ENCODE measurements at places on chromosomes 3 and 15.
A peak's percentile ranks its signal among the peaks of the same experiment; 100 is the strongest.

- DNase-seq = no peak
Measured at GRCh38 chr3:23928524-23928923, 11.6 kb downstream of the RPL15 start.

DNA sequence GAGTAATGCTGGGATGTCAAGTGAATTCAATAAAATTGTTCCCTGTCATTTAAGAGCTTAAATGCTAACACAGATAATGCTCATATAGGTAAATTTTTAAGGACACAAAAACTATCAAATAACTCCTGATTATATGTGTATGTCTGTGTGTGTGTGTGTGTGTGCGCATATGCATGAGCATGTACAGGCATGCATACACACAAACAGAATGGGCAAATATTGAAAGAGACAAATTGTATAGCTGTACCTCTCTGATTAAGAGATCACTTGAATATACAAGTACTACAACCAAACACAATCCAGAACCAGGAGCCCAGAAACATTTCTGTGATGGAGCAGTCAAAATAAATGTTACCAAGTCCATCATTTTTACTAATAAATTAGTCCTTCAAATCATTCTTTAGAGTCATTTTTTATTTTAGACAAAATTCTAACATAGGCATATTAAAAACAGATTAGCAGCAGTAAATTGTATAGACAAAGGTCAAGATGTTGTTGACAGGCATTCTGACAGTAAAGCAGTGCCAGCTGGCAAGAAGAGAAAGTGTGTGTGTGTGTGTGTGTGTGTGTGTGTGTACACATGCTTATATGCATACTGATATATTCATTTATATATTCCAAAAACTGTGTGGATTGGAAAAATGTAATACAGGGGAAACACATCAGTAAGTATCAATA is 145.3 kb downstream of the CD47 start:
- no peak for DNase-seq

DNA sequence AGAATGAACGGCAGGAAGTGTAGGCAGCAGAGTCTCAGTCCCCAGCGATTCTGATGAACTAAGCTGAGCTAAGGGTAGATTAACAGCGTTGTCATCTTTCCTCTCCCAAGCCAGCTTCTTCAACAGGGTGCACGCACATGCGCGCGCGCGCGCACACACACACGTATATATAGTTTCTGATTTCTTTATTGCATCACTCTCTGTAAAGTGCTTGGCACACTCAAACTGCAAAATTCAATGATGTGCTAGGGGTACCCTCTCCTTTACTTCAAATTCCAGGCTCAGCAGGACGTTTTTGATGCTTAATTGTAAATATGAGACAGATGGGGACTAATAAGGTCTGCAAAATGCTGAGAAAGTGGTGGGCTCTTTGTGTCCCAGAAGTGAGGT is 26.1 kb upstream of the VPS8 start:
- no peak for DNase-seq

DNA sequence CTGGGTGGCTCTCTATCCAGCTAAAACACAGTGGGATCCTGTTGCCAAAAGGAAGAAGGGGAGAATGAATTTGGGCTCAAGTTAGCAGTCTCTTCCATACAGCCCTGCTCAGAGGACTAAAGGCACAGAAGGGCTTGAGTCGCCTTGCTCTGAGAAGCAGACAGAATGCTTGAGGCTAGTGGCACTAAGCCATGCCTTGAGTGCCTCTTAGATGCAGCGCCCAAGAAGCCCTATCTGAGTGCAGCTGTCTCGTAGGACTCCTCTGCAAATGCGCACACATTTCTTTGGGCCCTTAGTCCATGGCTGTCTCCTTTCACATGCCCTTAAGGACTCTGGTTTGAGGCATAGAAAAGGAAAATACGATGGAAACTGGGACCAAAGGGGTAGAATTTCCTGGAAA is 211.3 kb upstream of the CHRM5 start:
- no peak for DNase-seq

DNA sequence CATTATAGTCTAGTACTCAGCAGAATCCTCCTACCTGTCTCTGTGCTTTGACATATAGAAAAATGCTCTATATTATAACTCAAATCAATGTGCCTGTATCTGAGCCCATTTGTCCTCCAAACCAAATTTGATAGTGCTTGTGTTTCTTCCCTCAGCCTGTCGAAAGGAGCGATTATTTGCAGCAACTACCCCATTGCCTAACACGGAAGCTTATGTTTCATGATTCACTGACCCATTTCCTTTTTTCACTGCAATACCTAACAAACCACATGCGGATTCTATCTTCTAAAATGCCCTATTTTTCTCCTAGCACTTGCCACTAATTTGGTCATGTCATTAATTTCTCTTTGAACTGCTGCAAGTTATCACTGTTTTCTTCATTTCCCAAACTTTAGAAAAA is 1220.6 kb upstream of the CADM2 start:
- peak; percentile 45 for DNase-seq

GRCh38 chr15:63244976-63245645 is 32.3 kb upstream of the APH1B start:
- no peak for DNase-seq

- no peak for DNase-seq
Measured at GRCh38 chr3:67737906-67738865, 83.8 kb upstream of the SUCLG2 start.

DNA sequence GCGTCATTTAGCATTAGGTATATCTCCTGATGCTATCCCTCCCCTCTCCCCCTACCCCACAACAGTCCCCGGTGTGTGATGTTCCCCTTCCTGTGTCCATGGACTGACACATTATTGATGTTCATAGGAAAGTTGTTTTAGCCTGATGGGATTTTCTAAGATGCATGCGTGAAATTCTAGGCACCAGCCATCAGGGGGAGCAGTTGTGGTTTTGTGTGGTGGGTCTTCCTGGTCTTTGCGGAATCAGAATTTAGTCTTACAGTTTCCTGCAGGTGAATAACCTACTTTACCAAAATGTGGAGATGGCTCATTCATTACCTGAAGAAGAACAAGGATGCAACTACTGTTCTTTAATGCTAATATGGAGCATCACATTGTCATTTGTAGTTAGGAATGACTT is 455.0 kb upstream of the THBS1 start:
- no peak for DNase-seq

DNA sequence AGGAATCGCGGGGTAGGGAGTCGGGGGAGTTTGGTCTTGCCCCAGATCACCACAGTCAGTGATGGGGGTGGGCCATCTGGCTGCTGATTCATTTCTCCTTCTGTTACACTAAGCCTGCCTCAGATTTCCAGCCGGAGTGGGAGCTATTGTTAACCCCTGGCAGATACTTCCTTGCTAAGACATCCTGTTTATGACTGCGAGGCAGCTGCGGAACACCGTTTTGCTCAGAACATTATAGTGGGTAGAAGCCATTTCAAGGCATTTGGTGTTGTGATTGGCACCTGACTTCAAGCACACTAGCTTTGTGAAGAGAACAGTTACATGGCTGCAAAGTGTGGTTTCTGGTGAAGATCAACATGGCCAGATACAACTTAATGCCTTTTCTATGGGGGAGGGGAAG is 73.8 kb downstream of the FLNB start:
- no peak for DNase-seq

GRCh38 chr3:58323529-58324390 is 8.9 kb upstream of the PXK start:
- no peak for DNase-seq

DNA sequence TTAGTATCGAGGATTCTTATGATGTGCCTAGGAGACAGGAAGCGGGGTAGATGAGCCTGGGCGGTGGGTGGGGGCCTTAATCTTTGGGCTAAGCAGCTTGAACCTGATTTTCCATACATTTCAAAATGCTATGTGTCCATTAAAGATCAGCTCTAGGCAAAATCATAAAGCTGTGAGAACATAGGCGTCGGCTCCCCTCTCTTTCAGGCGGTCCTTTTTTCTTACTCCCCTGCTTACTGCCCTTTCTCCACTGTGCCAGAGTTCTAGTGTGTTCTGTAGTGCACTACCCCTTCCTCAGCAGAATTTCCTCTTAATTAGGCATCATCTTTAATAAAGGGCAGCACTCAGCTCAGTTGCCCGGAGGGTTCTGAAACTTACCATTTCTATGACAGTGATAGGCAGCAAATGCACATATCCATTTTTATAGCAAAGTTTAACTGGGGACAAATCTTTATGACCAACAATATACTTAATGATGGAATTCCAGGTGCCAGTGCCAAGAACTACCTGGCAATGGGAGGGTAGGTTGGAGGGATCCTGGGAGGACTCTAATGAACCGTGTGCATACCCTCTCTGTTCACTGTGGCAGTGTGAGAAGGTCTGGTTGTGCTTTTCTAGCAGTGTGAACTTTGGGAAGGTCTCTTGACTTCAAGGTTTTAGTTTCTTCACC is 404.5 kb upstream of the TPM1 start:
- DNase-seq = no peak

GRCh38 chr15:28051955-28052633 is 47.0 kb downstream of the OCA2 start:
- DNase-seq = no peak

GRCh38 chr15:52281085-52282035 is 14.2 kb downstream of the MYO5C start:
- no peak for DNase-seq

DNA sequence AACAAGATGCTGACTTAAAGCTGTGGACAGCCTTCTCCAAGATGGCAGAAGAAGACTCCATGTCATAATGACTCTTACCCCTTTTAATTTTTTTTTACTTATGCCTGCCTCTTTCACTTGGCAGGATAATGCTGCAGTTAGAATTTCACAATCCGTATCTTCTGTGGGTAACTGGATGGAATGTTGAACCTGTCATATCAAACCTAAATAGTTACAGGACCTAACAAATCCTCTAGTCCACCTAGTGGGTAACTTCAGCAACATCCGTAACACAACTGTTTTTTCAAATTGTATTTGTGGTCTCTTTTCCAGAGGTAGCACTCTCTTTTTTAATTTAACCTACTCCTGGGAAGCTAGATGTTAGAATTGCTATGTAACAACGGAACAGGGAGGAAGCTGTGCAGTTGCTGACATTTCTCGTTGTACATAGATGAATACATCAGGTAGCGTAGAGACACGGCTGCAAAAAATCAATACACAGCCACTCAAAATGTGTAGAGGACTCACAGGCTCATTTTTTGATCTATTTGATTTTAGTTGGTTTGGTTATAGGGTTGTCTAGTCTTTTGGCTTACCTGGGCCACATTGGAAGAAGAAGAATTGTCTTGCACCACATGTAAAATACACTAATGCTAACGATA is 43.9 kb upstream of the TRPM1 start:
- no peak for DNase-seq

DNA sequence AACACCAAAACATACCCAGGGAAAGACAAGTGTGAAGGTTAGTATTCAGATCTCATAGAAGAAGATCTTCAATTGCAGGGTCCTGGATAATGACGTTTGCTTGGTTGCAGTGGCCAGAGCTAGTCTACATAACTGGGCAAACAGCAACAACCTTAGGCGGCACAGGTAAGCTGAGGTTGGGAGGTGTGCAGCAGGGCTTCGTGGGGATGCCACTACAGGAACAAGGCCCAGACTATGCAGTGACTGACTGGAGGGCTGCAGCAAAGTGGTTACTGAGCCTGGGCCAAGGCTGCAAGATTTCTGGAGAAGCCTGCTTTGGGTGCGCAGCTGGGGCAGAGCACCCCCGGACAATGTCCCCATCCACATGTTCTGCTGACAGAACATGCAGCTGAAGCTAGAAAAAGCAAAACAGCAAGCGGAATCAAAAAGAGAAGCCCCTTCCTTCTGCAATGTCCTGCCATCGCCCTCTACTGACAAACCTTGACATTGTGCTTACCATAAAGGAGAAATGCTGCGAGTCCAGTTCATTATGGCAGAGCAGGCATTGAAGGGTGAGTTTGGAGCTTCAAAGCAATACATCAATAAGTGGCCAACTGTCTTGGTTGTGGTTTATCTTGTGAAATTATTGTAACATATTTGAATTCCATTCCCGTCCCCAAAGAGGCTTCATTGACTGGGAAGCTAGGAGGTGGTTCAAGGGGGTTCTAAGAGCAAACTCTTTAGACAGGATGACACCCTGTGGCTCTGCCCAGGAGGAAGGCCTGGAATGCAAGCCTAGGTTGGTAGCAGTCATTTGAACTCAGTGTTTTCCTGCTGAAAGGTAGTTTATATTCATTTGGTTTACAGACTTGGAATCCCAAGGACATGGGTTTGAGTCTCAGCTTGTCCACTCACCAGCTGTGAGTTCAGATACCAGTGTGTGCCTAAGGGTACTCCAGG is 217.0 kb downstream of the PDCD6IP start:
- no peak for DNase-seq

GRCh38 chr3:30577788-30578187 is 28.6 kb upstream of the TGFBR2 start:
- DNase-seq = no peak

- DNase-seq = no peak
Measured at GRCh38 chr15:27057904-27058645, 87.1 kb downstream of the GABRG3 start.

- DNase-seq = no peak
Measured at GRCh38 chr3:172186607-172187006, 147.2 kb downstream of the FNDC3B start.

GRCh38 chr3:132925256-132925930 is 112.8 kb upstream of the TMEM108 start:
- DNase-seq = no peak

- DNase-seq = no peak
Measured at GRCh38 chr3:42960282-42960681, 18.8 kb upstream of the GASK1A start.

DNA sequence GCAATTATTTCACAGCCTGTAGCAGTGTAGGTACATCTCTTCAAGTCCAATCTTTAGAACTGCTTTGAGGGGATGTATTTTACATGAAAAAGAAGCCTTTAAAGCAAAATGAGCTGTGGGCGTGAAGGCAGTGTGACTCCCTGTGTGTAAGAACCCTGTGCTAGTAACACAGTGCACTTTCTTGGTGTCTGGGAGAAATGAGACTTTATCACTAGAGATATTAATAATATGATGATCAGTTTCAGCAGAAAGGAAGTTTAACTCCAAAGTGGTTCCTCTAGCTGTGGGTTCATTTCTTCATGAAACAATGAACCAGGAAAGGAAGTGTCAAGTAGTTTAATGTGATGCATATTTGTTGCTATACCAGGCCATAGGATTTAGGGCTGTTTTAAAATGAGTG is 41.5 kb downstream of the SLCO3A1 start:
- DNase-seq = no peak

DNA sequence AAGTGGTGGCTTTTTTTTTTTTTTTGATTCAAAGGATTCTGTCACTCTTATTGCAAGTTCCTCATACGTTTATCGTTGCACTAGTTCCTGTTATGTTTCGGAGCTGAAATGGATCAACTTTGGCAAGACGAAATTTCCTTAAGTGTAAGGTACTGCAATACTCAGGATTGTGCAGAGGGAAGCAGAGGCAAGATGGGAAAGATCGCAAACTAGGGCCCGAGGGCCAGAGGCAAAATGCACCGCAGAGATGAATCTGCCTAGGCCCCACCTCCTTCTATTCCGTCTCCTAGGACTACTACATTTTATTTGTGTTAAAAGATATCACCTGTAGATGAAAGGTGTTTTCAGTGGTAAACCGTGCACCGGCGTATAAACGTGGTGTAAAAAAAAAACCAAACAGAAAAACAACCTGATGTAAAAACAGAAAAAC is 331 bp downstream of the RNU6-1 start:
- DNase-seq = no peak
